ENCODE measurements at places on chromosomes 7 and 10.

GRCh38 chr7:91694351-91694841 lies 186.1 kb downstream of the MTERF1 start:
- DNase-seq: peak; percentile 88

- DNase-seq: no peak
Observed at GRCh38 chr7:45469103-45469502, 105.1 kb upstream of the ADCY1 start.

- DNase-seq: no peak
Observed at GRCh38 chr10:130463104-130463875, 327.1 kb downstream of the GLRX3 start.

DNA sequence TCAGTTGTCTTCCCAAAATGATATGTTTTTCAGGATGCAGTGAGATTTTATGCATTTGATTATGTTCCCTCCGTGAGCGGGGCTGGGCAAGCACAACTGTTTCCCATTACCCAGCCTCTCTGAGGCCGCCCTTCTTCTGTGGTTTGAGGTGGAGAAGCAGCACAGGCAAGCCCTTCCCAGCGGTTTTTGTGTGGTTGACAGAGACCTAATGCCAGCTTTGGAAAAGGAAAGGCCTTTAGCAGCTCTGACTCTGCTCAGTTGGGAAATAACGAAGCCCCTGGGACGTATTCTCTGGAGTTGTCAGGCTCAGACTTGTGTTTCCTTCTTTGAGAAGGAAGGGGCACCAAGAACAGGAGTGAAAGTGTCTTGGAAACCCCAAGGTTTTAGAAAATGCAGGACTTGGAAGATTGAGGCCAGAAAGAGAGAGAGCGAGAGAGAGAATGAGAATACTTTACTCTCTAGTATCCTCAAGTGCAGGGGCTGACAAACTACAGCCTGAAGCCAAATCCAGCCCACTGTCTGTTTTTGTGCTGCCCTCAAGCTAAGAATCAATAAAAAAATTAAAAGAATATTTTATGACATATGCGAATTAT lies 20.6 kb upstream of the PDCD4 start:
- DNase-seq: no peak

GRCh38 chr7:12729112-12729511 lies 41.7 kb downstream of the ARL4A start:
- DNase-seq: no peak

GRCh38 chr7:37284805-37285231 lies 163.8 kb downstream of the ELMO1 start:
- no peak for DNase-seq
